ENCODE measurements at places on chromosomes 13 and 19. TPM values are rescaled to one million over a fixed set of nuclear protein-coding genes. Genes with fewer than 3 reads are reported as not detected.
A peak's percentile ranks its signal among the peaks of the same experiment; 100 is the strongest.

- H3K27me3 ChIP-seq = no peaks in the 10 kb centered on the region
- H3K4me1 ChIP-seq = no peaks in the 10 kb centered on the region
- no peak for DNase-seq
- no peak overlapping the region for H3K4me3 ChIP-seq
- peaks cover 26% of the 10 kb centered on the region for H3K36me3 ChIP-seq
These were observed 8.1 kb downstream of the PIK3R2 start for GRCh38 chr19:18160971-18161635.

DNA sequence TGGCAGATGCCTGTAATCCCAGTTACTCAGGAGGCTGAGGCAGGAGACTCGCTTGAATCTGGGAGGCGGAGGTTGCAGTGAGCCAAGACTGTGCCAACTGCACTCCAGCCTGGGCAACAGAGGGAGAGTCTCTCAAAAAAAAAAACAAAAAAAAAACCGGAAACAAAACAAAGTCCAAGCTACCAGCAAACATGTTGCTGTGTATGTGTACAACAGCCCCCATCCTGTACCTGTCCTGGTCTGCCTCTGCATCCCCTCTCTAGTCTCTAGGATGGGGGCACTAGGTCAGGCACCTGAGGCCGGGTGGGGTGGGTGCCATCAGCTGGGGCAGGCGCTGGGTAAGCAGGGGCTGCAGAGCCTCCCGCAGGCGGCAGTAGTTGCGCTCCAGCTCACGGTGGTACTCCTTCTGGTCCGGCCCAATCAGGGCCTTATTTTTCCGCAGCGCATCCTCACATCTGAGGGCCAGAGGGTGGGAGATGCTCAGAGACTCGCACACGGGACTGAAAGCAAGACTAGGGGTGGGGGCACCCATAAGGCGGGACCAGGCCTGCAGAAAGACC, 2.8 kb upstream of the KANK2 start:
- no peak for DNase-seq
- H3K27me3 ChIP-seq = no peaks in the 10 kb centered on the region
- H3K4me3 ChIP-seq = no peak overlapping the region
- H3K27ac ChIP-seq = no peak overlapping the region
- peaks cover 3% of the 10 kb centered on the region for H3K4me1 ChIP-seq
- peaks cover 6% of the 10 kb centered on the region for H3K36me3 ChIP-seq

GRCh38 chr19:33231511-33231910, 5.9 kb upstream of the SLC7A10 start:
- H3K27ac ChIP-seq = no peak overlapping the region
- H3K4me3 ChIP-seq = no peak overlapping the region
- H3K4me1 ChIP-seq = no peaks in the 10 kb centered on the region
- no peak for DNase-seq
- peaks cover 7% of the 10 kb centered on the region for H3K27me3 ChIP-seq

DNA sequence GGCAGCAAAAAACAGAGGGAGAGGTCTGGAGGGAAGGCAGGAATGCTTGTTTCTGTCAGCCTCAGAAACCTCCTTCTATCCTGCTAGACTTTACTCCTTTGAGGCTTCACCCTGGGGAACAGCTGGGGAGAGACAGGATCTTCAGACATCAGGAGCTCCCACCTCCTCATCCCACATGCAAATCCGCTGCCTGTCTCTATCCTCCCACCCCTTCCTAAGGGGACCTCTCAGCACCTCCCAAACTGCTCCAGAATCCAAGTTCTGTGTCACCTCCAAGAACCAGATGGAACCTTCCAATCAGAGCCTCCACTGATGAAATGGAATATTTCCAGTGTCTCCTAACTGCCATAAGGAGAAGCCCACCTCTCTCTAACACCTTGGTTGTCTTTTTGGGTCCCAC, 9.7 kb upstream of the ERCC2 start:
- peaks cover 4% of the 10 kb centered on the region for H3K27me3 ChIP-seq
- no peak overlapping the region for H3K27ac ChIP-seq
- H3K4me3 ChIP-seq = no peak overlapping the region
- peaks cover 3% of the 10 kb centered on the region for H3K4me1 ChIP-seq

GRCh38 chr13:43432958-43433357, 353.8 kb downstream of the ENOX1 start:
- no peak overlapping the region for H3K4me3 ChIP-seq
- no peaks in the 10 kb centered on the region for H3K4me1 ChIP-seq
- H3K36me3 ChIP-seq = no peaks in the 10 kb centered on the region
- H3K27ac ChIP-seq = no peak overlapping the region
- H3K27me3 ChIP-seq = no peaks in the 10 kb centered on the region

DNA sequence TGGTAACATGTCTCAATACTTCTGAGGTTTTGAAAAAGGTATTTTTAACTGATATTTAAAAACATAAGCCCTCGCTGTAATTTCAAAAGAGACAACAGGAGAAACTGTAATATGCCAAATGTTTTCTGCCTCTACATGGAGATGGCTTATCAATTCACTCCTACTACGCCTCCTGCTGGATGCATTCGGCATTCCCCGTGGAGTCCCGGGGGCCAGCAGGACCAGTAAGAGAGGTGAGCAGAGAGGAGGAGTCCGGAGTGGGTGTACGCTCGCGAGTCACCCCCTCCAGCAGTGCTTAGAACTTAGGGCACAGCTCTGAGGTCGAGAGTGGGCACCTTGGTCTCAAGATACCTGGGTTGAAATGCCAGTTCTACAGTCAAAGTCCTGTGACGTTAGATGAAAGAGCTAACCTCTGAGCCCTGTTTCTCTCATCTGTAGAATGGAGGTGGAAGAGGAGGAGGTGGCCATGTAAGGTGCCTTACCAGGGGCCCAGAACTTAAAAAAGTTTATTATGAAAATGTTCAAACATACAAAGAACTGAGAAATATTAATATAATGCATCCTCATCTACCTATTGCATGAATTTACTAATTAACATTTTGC, 110.2 kb downstream of the STK24 start:
- no peak overlapping the region for H3K4me3 ChIP-seq
- H3K4me1 ChIP-seq = no peaks in the 10 kb centered on the region
- H3K27me3 ChIP-seq = no peaks in the 10 kb centered on the region
- H3K27ac ChIP-seq = no peak overlapping the region
- no peak for DNase-seq

DNA sequence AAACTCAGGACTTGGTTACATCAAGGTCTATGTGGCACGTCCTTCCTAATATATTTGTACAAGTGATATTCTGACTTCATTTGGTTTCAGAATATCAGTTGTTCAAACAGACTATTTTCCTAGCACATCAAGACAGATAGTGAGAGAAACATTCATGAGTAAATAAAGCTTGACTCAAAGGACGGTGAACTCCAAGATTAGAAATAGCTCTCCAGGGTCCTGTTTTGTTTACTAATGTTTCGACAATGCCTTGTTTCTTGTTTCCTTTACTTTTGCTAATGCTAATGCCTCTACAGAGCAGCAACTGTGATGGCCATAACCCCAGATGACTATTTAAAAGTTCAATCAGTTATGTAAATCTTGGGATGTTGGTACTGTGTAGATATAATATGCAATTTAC, 313.9 kb downstream of the KLF12 start:
- H3K27me3 ChIP-seq = no peaks in the 10 kb centered on the region
- H3K4me1 ChIP-seq = no peaks in the 10 kb centered on the region
- no peak for DNase-seq

DNA sequence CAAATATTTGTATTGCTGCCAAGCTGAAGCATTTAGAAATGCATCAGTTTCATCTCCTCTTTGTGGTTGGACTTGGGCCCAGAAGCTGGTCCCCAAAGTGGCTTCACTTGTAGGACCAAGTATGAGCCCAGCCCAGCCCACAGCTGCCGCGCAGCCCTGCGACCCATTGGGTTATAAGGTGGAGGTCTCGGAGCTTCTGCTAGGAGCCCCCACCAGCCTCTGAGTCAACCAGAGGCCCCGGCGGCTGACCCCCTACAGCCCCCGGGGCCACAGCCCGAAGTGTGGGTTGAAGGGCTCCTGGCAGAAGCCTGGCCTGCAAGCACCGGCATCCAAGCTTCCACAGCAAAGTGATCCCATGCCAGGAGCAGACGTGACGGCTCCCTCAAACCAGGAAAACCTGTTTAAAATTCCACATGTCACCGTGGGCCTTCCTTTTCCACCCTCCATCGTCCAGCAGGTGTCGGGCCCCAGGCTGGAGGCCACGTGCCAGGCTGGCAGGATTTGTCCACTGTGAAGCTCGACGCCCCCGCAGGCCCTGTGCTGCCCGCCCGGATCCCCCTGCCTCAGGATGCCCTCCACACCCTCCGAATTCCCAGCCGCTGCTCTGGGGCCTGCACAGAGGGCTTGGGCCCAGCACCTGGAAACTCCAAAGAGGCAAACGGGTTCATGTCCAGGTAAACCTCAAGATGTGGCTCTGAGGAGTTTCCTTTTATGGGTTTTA, 54.7 kb downstream of the C13orf46 start:
- no peaks in the 10 kb centered on the region for H3K36me3 ChIP-seq
- H3K4me3 ChIP-seq = no peak overlapping the region
- DNase-seq = no peak

- H3K27me3 ChIP-seq = no peaks in the 10 kb centered on the region
- no peak for DNase-seq
- H3K4me3 ChIP-seq = no peak overlapping the region
- H3K36me3 ChIP-seq = peaks cover 6% of the 10 kb centered on the region
These were observed 19.8 kb downstream of the RBM26 start for GRCh38 chr13:79386125-79386826.

DNA sequence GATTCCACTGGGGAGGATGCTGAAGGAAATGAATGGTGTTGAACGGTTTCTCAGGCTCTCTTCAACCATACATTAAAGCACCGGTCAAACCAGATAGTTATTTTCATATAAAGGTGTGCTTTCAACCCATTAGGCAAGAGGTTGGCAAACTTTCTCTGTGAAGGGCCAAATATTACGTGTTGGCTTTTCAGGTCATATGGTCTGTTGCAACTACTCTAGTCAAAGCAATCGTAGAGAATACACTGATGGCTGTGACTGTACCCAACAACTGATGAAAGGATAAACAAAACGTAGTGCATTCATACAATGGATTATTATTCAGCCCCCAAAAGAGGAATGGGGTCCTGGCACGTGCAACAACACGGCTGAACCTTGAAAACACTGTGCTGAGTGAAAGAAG, 5.8 kb downstream of the ZSCAN5A start:
- H3K4me3 ChIP-seq = no peak overlapping the region
- no peak overlapping the region for H3K27ac ChIP-seq
- H3K4me1 ChIP-seq = peaks cover 1% of the 10 kb centered on the region
- no peaks in the 10 kb centered on the region for H3K36me3 ChIP-seq
- H3K27me3 ChIP-seq = no peaks in the 10 kb centered on the region

GRCh38 chr19:55484593-55485438, at the start of gene NAT14:
Gene NAT14, plus strand, starts transcription at chr19:55485188. Its CDS starts 521 bp downstream, at chr19:55485709.
- peak within 1 kb of the TSS; percentile 69 for H3K27ac ChIP-seq
- H3K27me3 ChIP-seq = no peaks in the 10 kb centered on the region
- H3K36me3 ChIP-seq = no peaks in the 10 kb centered on the region
- DNase-seq = peak; percentile 97

- H3K4me1 ChIP-seq = no peaks in the 10 kb centered on the region
- no peak overlapping the region for H3K27ac ChIP-seq
- no peak overlapping the region for H3K4me3 ChIP-seq
These were observed 462.5 kb upstream of the SLITRK5 start for GRCh38 chr13:87208636-87209035.

DNA sequence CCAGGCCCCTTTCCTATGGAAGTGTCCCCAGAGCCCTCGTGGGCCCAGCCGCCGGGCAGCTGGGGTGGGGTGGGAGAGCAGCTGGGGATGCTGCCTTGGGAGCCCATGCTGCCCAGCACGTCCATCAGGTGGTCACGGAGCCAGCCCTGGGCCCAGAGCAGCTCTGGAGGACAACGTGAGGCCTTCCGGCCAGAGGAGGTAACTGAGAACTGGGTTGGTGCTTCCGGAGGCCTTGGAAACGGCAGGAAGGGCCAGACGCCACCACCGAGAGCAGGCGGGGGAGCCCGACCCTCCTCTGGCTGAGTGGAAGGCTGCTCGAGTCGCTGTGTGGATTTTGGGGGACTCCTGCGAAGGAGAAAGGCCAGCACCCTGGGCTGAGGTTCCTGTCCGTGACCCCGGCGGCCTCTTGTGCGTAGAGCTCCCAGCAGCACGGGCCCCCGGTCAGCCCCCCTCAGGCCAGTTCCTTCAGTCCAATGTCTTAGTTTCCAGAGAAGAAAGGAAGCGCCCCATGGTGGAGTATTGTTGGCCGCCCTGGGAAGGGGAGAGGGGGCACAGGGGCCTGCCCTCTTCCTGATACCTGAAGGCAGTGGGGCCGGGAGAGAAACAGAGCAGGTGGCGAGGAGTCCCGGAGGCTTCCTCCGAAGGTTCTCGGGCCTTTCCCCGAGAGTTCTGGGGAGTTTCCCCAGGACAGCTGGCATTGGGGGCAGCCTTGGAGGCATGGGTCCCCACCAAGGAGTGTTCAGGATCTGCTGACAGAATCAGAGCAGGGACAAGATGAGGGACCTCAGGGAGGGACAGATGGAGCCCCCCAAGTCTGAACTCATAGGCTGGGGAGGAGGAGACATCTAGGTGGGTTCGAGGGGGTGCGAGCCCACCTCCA, 68.8 kb downstream of the MLLT1 start:
- H3K4me1 ChIP-seq = no peaks in the 10 kb centered on the region
- DNase-seq = no peak
- no peaks in the 10 kb centered on the region for H3K36me3 ChIP-seq
- no peak overlapping the region for H3K27ac ChIP-seq

DNA sequence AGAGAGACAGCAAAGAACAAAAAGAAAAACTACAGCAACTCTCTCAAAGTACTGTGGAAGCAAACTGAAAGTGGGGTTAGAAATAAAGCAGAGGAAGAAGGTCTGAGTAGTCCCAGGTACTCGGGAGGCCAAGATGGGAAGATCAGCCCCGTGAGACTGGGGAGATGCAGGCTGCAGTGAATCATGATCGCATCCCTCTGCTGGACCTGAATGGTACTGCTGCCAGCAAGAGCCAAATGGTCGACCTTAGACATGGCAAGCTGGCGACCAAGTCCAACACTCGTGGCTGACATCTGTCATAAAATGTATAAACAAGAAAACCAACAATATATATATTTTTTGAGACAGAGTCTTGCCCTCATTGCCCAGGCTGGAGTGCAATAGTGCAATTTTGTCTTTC, 33.7 kb upstream of the ZNF724 start:
- no peaks in the 10 kb centered on the region for H3K27me3 ChIP-seq
- H3K36me3 ChIP-seq = no peaks in the 10 kb centered on the region
- H3K27ac ChIP-seq = no peak overlapping the region
- peak; percentile 54 for DNase-seq

DNA sequence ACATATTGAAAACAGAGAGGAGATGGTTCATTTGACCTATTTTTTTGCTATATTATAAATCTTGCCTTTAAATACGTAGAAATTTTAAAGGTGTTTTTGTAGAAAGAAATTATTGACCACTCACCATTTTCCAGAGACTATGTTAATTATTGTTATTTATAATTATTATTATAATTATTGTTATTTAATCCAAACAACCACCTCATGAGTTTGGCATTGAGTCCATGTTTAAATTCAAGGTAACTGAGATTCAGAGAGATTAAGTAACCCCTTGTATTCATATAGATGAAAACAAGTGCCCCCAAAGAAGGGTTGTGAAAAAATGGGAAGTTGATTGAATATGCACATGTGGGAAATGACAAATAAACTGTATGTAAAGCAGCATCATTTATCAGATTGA, 692.5 kb upstream of the MIR17HG start:
- H3K27me3 ChIP-seq = no peaks in the 10 kb centered on the region
- DNase-seq = no peak
- H3K36me3 ChIP-seq = no peaks in the 10 kb centered on the region

The BCAM gene
- 81.4 TPM for total RNA-seq

The SMIM44 gene
- not detected for total RNA-seq

The RSPH6A gene
- total RNA-seq = 0.25 TPM

The WASF3 gene
- 40.1 TPM for total RNA-seq

The ZNF415 gene
- 9.3 TPM for total RNA-seq

The SLC25A42 gene
- total RNA-seq = 4.1 TPM

The CYP2F1 gene
- total RNA-seq = 0.34 TPM

The ZNF69 gene
- 22.8 TPM for total RNA-seq

The FGF14 gene
- total RNA-seq = 0.58 TPM

The MCF2L gene
- 22.9 TPM for total RNA-seq

The SIAH3 gene
- 0.15 TPM for total RNA-seq

All from H1 (cell line).